ENCODE measurements at places on chromosomes 1 and 21.

DNA sequence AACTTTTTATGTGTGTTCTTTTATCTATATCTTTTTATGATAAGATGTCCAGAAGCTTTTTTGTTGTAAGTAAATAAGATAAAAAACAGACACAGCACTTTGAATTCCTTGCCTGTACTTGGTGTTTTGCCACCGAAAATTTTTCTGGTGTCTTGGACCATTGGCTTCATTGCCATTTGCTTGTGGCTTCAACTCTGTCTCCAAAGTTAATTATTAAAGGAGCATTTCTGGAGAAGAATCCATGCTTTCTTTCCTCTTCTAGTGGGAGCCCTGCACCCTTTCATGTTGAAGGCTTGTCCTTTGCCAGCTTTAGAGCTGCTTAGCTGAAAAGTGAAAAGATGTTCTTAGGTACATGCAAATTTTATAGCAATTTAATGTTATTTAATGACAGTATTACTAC, 112.2 kb downstream of the DYRK1A start:
- no peak for DNase-seq

DNA sequence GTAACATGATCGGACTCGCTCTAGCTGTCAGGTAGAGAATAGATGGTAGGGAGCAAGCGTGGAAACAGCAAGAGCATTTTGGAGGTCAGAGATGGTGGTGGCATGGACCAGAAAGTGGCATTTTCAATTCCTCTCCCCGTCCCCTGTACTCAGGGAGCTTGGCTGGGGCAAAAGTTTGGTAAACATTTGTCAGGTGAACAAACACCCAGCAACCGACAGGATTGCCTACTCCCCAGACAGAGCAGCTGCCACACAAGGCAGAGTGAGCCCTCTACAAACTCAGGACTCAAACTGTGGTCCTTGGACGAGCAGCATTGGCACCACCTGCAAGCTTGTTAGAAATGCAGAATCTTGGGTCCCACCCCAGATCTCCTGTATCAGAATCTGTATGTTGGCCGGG, 14.3 kb downstream of the PTAFR start:
- no peak for DNase-seq

DNA sequence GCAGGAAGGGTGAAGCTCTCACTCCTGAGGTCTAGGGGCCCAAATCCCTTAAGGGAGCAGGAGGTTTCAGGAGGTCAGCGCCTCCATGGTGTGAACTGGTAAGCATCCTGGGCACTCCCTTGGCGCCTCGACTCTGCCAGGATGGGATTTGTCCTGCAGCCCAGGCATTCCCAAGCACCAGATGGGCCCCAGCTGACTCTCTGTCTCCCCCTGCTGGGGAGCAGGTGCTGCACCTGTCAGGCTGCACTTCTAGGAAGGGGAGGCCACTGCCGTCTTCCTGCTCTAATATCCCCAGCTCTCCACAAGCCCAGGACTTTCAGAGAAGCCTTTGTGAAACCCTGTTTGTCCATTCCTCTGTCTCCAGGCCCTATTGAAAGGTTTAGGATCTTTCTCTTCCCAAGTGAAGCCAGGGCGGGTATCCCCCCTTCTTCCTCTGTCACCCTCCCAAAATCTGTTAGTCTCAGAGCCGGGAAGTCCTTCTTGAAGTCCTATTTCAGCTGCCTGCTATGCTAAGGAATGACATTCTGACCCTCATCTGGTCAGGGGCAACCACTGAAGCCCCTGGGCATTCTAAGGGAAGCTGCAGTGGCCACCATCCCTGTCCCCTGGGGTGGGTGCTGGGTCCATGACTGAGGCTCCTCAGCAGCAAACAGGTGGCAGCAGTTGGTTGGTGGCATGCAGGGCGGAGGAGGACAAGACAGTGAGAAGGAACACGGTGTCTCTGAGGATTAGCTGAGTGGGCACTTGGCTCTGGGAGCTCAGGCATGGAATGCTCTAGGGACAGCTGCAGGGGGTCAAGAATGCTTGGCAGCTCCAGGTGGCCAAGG, 3.2 kb downstream of the MYBPH start:
- no peak for DNase-seq

DNA sequence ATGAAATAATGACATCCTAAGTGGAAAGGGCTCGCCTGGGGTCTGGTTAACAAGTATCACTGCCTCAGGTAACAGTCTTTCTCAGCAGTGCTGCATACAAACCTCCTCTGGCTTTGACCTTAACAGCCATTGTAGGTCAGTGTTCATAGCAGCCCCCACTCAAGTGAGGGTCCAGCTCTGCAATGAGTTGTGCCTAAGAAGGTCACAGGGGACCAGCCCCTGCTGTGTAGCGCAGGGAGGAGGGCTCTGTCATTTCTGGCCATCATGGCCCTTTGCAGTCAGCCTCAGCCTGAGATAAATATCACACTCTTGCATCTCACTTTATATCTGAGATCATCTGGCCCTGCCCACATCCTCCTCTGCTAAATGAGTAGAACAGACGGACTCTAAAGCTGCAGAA, 18.1 kb upstream of the MYSM1 start:
- no peak for DNase-seq

DNA sequence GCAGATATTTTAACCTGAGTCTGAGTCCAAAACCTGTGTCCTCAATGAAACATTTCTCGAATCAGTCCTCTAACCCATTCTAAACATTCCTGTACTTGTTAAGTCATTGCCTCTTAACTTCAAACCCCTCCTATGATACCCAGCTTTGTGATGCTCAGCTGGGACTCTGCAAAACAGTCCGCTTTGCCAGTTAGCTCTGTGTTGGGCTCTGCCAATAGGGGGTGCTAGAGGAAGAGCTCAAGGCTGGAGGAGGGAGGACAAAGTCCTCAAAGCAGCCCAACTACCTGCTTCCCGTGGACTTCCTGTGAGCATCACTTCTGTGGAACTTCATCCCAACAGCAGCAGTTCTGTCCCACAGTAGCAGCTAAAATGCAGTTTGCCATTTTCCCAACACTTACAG, 38.1 kb upstream of the SYT14 start:
- no peak for DNase-seq

DNA sequence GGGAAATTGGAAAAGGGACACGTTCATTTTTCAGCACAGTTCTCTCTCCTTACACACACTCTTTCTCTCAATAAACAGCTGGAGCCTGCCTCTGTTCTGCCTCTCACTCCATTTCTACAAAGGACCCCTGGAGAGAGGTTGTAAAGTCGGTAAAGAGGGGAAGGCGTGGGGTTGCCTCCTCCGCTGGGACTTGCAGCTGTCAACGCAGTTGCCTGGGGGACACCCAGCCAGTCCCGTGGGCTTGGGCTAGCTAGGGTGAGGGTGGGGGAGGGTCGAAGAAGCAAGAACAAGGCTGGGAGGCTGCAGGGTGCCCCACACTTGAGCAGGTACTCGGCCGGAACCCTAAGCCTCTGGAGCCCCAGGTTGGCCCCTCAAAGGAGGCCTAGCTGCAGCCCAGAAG, 27.6 kb downstream of the C1orf216 start:
- no peak for DNase-seq

DNA sequence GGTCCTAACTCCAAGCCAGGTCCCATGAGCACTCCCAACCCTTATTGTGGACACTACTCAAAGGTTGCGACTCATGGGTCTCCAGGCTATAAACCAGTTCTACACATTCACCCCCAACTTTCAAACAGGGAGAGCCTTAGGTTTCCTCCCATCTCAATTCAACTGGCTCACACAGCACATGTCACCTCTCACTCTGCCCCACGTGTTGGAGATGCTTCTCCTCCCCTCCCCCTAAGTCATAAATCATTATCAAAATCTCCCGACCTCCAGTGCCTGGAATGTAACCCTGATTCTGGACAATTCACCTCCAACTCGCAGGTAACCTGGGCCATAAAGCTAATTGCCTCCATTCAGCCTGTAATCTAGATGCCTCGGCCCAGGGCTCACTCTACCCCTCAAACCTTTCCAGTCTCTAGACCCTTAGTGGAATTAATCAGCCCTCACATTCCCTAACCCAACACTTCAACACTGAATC, 595 bp downstream of the AK2 start:
- DNase-seq, result no peak

DNA sequence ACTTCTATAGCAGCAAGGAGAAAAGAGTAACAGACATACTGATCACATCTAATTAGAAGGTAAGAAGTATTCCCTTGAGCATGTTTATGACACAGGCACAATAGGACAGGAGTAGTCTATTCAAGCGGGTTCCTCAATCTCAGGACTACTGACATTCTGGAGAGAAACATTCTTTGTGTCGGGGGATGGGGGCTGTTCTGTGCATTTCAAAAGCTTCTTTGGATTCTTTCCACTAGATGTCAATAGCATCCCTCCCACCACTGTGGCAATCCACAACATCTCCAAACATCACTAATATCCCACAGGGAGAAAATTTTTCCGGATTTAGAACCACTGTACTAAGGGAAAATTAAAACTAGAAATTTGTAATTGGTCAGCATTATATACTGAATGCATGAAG, 56.9 kb downstream of the ADAMTS5 start:
- no peak for DNase-seq

- DNase-seq, result no peak
These were observed 25.5 kb downstream of the C1orf198 start for GRCh38 chr1:230842801-230843200.

DNA sequence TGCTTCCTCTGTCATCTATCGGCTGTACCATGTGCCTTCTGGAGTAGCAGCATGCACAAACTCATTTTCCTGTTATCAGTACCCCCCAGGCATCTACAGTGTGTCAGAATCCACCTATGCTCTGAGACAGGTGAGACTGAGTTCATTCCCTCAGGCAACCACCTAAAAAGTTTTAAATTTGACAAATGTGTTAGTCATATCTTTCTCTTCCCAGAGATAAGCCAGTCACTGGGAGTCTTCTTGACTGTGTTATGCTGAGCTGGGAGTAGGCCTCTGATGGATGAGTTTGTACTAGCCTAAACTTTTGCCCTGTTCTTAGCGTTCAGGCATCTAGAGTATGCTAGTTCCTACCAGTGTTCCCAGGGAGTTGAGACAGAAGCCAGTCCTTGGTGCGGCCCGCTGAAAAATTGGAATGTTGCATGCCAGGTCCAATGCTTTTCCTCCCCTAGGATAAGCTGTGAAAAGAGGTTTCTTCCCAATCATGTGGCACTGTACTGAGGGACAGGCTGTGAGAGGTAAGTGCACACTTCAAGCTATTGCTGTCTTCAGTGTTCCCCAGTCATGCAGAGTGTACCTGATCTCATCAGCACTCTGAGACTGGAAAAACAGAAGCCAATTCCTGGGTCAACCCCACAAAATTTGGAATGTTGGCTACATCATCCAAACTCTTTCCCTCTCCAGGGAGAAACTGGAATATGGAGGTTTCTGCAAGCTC, 1202.3 kb downstream of the NCAM2 start:
- no peak for DNase-seq

DNA sequence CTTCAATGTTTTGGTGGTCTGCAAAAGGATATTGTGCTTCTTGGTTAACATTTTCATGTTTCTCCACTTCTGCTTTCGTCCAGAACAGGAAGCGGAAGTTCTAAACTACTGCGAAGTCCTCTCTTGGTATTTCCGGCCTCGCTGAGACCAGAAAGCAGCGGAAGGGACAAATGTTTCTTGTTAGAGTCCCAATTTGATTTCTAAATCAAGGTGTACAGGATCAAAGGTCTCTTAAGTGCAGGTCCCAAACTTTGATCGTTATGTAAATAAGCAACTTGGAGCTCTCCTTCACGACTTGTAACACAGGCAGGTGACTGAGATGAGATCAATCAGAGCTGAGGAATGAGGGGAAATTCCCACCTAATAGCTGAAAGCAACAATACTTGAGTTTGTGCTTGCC, 40.1 kb upstream of the HMCN1 start:
- no peak for DNase-seq

- DNase-seq, result no peak
These were observed 270.3 kb downstream of the SDCCAG8 start for GRCh38 chr1:243526180-243526579.

GRCh38 chr1:46532498-46533178, 18.8 kb downstream of the KNCN start:
- peak; percentile 37 for DNase-seq

- no peak for DNase-seq
These were observed 1.2 kb downstream of the MAN1A2 start for GRCh38 chr1:117368116-117369108.

GRCh38 chr1:59574085-59574484, 240.7 kb upstream of the HOOK1 start:
- DNase-seq, result no peak

DNA sequence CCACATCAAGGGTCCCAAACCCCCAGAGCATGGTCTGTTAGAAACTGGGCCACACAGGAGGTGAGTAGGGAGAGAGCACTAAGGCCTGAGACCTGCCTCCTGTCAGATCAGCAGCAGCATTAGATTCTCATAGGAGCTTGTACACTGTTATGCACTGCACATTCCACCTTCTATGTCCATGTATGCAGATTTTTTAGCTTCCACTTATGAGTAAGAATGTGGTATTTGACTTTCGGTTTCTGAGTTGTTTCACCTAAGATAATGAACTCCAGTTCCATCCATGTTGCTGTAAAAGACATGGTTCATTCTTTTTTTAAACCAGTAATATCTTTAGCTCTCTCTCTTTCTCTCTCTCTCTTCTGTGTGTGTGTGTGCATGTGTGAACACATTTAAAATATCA, 663 bp upstream of the GBP6 start:
- no peak for DNase-seq

- no peak for DNase-seq
These were observed 7.8 kb upstream of the ZYG11A start for GRCh38 chr1:52834798-52835197.

DNA sequence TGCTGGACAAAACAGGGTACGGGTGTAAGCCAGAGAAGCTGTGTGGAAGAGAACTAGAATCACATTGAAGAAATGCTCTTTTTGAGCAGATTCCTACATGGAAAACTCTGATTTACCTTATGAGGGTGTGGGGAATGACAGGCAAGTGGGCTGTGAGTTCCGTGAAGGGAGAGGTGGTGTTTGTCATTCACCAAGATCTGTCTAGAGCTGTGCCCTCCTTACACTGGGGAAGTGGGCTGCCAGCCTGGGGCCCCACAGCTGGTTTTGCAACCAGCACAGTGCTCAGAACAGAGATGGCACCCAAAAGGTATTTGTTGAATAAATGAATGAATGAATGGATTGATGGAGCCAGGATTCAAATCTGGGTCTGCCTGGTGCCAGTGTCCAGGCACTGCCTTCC, 10.4 kb downstream of the RCAN1 start:
- DNase-seq, result no peak

DNA sequence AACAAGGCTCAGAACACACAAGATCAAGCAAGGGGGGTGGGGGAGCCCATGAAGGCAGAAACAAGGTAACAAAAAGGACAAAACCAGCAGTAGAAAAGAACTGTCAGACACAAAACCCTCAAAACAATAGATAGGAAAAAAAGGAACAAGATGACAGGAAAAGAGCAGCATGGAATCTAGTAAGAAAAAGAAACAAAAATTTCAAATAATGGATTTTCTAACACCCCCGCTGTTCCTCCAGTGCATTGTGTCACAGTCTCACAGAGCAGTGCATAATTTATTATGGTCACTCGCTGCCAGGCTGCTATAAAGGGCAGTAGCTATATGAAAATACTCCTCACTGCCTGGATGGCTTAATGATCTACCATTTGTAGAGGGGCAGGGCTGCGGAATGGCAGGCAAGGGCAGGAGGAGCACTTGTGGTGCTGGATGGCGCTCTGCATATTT, 567.9 kb downstream of the DPYD start:
- no peak for DNase-seq

- no peak for DNase-seq
These were observed 1.2 kb upstream of the CPT2 start for GRCh38 chr1:53195246-53196016.

- no peak for DNase-seq
These were observed 35.1 kb upstream of the TINAGL1 start for GRCh38 chr1:31541194-31541593.

All from activated naive CD4-positive, alpha-beta T cell (primary cell).